ENCODE measurements at places on chromosomes 11 and 22. TPM values are rescaled to one million over a fixed set of nuclear protein-coding genes. Genes with fewer than 3 reads are reported as not detected.

Gene SLC35E4
- total RNA-seq = 5.9 TPM

Gene TMPRSS13
- 2.6 TPM for total RNA-seq

Gene MYBPC3
- total RNA-seq = not detected

Gene APOA4
- total RNA-seq = not detected

Gene GNG3
- not detected for total RNA-seq

Gene SHISAL1
- not detected for total RNA-seq

Gene CALCA
- not detected for total RNA-seq

Gene SLC5A12
- total RNA-seq = not detected

Gene UPB1
- 0.19 TPM for total RNA-seq

Gene SCUBE1
- not detected for total RNA-seq

Gene CYB5R2
- total RNA-seq = 4.7 TPM

DNA sequence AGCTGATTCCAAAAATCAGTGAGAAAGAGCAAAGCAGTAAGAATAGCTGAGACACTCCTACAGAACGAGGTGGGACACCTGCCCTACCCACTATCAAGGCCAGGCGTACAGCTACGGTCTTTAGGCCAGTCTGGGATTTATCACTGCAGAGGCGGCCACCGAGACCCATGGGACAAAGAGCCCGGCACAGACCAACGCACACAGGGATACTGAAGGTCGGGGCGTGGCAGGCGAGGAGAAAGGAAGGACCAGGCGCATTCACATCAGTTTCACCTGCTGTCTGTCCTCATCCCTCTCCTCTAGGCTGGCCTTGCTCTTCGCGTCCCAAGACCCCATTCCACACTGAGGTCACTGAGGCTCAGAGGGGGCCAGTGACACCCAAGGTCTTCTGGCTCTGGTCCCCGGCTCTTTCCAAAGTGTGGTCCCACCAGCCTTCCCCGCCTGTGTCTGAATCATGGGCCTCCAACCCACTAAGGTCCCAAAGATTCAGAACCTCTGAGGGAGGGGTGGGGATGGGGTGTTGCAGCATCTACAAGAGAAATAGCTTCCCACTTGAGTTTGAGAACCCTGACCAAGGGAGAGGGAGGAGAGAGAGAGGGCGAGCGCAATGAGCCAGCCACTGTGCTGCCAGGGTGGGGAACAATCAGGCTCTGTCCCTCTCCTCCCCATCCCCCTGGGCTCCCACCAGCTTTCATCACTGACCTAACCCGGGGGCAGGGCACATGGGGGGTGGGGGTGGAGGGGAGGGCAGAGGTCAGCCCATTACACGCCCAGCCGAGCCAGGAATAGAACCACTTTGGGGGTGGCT, 7.2 kb upstream of the PICK1 start:
- no peak for DNase-seq

DNA sequence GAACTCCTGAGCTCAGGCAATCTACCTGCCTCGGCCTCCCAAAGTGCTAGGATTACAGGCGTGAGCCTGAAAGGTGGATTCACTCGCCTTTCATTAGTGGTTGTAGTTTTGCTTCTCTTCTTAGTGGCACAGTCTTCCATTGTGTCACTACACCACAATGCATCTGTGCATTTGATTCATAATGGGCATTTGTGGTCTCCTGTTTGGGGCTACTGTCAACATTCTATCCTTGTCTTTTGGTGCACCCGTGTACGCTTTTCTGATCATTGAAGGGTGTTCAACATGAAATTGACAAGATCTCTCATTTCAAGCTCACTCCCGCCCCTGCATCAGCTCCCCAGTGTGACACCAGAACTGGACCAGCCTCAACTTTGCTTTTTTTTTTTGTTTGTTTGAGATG, 2.0 kb upstream of the SYT12 start:
- no peak for DNase-seq

GRCh38 chr11:9525116-9525515, 48.4 kb upstream of the WEE1 start:
- no peak for DNase-seq

DNA sequence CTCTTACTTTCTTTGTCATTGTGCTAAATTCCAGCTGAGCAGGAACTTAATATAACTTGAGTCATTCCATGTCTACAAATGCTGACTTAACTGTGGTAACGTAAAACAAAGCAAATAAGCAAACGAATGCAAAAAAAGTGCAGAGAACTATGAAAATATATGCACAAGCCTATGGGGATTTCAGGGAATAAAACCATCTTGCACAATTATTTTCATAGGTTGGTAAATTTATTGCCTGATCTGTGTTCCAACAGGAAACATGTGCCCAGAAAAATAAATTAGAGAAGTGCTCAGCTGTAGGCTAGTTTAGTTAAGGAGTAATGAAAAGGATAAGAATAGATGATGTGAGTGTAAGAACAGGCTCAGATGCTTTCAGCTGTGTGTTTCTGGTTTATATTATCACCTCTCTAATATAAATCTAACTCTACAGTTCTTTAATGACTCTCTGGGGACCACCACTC, 1169.3 kb downstream of the LRRC4C start:
- no peak for DNase-seq

DNA sequence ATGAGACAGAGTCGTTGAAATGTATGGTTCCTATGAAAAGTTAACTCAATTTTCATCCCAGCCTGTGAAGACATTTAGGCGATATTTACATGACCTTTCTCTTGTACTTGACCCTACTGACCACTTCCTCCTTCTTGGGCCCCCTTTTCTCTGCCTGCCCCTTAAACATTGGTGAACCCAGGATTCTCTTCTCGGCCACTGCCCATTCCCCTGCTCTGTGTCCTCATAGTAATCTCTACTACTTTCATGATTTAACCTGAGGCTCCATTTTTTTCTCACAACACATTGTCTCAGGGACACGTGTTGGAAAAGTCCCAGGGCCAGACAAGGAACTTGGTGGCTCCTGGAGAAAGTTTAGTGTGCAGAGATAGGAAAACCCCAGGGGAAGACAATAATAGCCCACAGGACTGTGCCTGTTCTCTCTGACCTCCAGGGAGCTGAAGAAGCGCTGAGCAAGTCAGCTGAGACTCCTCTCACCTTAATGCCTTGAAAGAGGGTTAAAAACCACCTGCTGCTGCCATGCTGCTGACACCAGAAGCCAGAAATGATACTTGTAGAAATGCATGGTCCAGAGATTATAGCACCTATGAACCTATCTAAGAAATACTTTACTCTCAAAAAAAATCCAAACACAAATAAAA, 42.5 kb upstream of the SPATA19 start:
- DNase-seq = no peak

DNA sequence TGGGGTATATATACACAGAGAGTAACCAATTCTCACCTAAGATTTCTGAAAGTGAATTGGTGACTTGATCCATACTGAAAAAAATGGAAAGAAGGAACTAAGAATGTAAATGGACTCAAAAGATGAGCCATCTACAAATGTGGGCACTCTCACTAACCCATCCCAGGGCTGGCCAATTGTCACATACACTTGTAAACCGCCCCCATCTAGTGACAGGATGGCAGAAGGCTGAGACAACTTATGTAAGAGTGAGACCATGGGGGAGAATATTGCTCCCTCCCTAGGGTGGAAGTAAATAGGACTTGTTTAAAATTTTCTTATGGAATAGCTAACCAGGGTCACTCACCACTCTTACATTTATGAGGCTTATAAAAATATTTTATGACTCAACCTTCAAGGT, 377.1 kb upstream of the ISX start:
- DNase-seq = no peak

GRCh38 chr11:129691142-129691541, 124.5 kb upstream of the TMEM45B start:
- no peak for DNase-seq

DNA sequence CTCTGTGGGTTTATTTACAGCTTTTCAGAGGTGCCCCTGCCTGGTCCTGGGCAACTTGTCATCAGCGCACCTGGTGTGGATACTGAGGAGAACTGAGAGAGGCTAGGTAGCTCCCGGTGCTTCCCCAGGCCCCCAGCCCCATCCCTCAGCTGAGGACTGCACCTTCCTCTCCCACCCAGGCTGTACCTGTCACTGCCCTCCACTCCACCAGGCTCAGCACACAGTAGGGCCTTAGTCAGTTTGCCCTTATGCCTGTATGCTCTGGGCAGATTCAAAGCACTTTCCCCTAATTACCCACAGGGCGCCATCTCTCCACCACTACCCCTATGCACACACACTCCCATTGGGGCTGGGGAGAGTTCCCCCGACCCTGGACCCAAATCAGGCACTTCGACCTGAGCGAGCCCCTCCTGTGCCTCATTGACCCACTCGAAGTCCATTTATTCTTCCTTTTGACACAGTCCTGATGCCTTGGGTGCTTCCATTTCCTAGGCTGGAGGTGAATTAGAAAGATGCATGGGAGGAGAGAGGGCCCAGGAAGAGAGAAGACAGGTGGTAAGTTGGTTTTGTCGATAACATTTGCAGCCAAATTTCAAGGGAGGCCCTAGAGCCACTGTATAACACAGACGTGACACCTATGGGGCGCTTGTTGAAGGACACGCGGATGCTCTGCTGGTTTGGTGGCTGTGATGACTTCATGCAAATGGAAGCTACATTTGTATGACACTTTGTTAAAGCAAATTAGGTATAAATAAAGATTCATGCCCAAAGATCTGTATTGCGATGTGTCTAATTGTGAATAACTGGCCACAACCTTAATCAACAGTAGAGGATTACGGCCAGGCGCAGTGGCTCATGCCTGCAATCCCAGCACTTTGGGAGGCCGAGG, 13.8 kb upstream of the PICK1 start:
- DNase-seq = no peak

- DNase-seq = no peak
These were observed 2.3 kb upstream of the RHOD start for GRCh38 chr11:67054346-67054835.

GRCh38 chr11:11076276-11076675, 218.4 kb upstream of the ZBED5 start:
- no peak for DNase-seq

- DNase-seq = peak; percentile 70
These were observed at the start of gene PRDM11 for GRCh38 chr11:45146072-45147016. Gene PRDM11, plus strand, starts transcription at chr11:45146639. Its CDS starts 35,128 bp downstream, at chr11:45181767.

GRCh38 chr11:32991898-32992297, 23.8 kb upstream of the DEPDC7 start:
- DNase-seq = no peak

- no peak for DNase-seq
These were observed 65.5 kb downstream of the EMSY start for GRCh38 chr11:76510060-76511047.

DNA sequence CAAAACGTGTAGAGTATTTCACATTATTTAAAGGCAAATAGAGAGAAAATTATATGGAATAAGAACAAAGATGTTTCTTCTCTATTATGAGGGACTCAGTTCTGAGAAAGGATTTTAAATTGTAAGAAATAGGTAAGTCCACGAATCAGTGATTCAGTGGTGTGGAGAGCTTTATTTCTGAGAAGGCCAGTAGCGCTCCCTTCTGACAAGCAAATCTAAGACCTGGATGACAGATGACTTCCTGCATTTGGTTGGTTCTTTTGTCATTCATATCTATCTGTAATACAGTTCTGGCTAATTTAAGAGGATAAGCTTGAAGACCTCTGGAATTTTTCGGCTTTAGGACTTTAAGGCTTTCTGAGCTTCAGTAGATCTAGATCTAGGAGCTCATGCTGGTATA, 7.0 kb downstream of the CD3E start:
- no peak for DNase-seq

DNA sequence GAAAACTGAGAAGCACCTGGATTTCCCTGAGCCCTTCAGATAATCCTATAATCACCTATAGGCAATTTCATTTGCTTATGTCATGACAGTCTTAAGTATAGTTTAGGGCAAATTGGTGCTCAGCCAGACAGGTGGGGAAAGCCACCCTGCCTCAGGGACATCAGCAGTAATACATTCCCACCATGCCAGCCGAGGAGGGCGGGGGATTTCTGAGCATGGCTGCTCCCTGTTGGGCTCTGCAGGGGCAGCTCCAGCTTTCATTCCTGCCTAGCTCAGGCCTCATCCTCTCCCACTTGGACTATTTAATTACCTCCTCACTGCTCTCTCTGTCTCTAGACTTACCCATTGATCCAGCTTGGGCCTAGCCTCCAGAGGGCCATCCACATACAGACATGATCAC, 9.0 kb upstream of the DRD2 start:
- DNase-seq = no peak

GRCh38 chr11:36388071-36388470, 92.0 kb downstream of the PRR5L start:
- DNase-seq = no peak

GRCh38 chr11:118910309-118911112, 15.2 kb downstream of the BCL9L start:
- no peak for DNase-seq

DNA sequence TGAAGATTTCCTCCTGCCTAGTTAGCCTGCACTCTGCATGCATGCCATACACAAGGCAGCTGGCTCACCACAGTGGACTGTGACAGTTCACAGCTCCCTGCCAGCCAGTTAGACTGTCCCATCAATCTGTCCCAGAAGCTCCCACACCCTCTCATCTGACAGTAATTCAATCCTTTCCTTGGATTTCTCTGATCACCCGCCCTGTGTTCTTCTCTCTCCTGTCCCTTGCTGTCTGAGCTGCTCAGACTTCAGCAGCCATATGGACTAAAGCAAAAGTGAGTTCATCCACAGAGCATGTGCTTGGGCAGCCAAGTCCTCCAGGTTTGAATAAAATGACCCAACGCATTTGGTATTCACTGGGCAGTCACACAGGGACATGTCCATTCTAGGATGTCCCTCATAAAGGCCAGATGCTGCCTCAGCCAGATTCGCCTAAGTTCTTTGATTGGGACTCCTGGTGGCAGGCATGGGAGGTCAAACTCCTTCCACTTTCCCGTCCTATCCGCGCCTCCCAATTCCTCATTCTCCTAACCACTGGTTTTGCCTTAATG, 54.5 kb upstream of the ZBTB44 start:
- no peak for DNase-seq

- no peak for DNase-seq
These were observed 258.0 kb downstream of the TENM4 start for GRCh38 chr11:79182794-79183193.

DNA sequence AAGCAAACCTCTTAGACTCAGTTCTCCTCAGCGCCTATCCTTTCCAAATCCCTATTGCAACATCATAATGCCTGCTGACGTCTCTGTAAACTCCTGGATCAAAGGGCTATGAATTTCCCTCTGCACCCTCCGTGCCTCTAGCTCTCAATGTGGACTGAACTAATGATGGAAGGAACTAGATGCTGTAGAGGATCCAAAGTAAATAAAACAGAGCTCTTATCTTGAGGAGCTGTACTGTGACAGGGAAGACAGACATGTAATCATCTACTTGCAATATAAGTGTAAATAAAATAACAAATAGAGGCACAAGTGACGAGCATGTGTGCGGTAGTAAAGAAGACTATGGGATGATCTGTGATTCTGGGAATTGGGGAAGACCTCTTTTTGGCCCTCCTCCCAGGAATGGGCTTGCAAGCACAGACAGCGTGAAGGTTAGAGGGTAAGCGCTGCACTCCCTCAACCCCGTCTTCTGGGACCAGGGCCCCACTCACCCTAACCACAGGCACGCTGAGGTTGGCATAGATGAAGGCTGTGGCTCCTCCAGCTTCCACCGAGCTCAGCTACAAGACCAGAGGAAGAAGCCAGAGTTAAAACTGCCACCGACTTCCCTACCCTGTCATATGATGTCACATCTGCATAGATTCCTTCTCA, 42.2 kb downstream of the P4HA3 start:
- DNase-seq = peak; percentile 45
